ENCODE measurements at places on chromosomes 2 and 18. TPM values are rescaled to one million over a fixed set of nuclear protein-coding genes. Genes with fewer than 3 reads are reported as not detected.

DNA sequence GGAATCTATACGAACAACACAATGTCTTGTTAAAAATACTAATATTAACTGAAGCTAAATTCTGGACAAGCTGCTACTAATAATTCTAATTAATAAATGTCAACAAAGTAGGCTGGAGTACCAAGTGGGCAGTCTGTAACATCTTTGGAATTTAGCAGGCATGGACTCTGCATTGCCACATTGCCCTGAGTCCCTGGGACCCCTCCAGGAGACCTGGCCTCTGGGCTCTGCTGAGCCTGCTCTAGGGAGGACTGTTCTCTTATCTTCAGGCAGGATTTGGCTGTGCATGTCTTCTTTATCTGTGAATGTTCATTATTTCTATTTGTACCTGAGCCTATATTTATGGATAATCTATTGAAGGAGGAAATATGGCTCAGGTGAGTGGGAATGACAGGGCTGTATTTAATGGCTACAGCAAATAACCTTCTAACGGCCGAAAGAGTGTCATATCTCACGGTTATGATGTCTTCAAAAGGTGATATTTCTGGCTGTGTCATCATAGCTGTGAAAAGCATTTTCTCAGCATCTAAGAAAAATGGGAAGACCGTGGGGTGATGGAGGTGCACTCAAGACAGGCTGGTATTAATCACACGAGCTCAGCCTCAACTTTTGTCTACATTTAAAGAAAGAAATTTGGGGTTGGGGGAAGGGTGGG, 28.6 kb upstream of the SETBP1 start:
- H3K4me3 ChIP-seq, result no peak overlapping the region
- no peak overlapping the region for H3K27ac ChIP-seq

DNA sequence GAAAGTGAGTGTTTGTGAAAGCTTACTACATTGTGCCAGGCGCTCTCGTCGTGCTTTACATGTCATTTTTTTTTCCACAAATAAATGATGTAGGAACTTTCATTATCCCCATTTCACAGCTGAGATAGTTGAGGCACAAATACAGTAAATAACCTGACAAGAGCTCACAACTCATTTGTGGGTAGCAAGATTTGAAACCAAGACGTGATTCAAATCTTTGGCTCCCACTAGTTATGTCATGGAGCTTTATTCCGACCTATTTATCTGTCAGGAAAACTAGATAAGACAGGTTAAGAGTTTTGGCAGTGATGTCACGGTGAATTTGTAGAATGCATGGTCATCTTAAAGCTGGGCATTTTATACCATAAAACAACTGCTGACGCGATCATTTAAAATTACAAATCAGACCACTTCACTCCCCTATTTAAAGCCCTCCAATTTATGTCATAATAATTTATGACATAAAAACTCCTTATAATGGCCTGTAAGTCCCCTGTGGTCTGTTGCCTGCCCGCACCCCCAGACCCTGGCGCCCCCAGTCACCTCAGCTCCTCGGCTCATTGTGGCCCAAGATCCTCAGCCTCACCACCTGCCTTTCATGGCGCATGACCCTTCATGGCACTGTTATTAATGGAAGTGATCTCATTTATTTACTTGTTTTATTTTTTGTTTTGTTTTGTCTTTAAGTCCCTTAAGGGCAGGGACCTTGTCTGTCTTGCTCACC, 678 bp upstream of the ZNF24 start:
- peak overlapping the region; percentile 100 for H3K27ac ChIP-seq
- DNase-seq, result no peak
- H3K36me3 ChIP-seq, result peaks cover 19% of the 10 kb centered on the region
- peaks cover 52% of the 10 kb centered on the region for H3K4me1 ChIP-seq

DNA sequence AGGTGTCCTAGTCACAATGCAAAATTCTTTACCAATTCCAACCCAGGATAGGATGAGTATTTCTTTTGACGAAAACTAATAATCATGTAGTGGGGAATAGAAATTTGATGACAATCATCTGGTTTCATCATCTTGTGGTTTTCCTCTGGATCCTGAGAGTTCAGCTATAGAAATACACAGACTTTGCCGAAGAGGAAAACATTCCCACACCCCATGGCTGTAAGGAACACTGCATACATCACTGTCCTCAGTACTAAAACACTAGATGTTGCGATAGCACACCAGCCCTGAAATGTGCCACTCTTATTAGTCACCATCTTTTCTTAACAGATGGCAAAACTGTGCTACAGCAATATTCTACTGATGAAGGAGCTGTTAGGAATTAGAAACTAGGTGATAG, 29.4 kb downstream of the CERKL start:
- H3K4me1 ChIP-seq, result no peaks in the 10 kb centered on the region
- H3K4me3 ChIP-seq, result no peak overlapping the region
- no peaks in the 10 kb centered on the region for H3K36me3 ChIP-seq
- no peak for DNase-seq
- H3K27ac ChIP-seq, result no peak overlapping the region

DNA sequence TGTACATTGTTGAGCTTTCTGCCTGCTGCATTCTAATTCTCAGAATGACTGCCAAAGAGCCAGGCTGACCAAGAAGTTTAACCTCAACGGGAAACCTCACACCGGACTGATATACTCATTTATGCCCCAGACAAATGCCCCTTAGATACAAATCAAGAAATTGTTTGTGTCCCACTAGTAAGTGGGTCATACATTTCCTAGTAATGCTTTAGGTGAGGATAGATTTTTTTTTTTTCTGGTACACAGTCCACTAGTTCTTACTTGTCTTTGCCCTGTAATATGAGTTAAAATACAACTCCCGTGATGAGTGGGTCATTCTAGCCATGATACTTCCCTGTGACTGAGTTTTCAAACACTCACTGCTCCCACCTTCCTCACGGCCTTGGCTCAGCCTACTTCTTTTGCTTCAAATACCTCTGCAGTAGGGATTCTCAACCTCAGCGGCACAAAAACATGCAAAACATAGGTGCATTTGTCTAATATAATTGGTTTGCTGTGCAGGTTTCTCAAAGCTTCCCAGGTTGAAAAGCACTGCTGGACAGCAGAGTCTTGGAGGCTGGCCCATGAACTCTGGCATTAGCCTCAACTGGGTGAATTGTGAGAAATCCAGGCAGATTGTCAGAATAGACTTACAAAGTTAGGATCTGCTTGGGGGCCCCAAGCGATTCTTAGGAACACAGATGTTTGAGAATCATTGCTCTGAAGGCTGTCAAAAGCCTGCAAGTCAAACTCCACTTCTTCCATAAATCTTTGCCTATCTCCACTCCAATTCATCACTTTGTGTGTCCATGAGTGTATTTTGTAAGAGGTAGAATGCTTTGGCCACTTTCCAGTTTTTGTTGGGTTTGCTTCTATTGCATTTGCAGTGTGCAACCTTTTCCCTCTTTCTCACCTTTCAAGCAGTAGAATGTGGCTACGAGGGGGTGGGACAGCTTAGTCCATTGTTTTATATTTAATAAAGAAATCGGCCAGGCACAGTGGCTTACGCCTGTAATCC, 35.5 kb downstream of the TGIF1 start:
- no peaks in the 10 kb centered on the region for H3K27me3 ChIP-seq
- no peak overlapping the region for H3K27ac ChIP-seq
- no peak for DNase-seq
- no peak overlapping the region for H3K4me3 ChIP-seq
- H3K4me1 ChIP-seq, result no peaks in the 10 kb centered on the region

DNA sequence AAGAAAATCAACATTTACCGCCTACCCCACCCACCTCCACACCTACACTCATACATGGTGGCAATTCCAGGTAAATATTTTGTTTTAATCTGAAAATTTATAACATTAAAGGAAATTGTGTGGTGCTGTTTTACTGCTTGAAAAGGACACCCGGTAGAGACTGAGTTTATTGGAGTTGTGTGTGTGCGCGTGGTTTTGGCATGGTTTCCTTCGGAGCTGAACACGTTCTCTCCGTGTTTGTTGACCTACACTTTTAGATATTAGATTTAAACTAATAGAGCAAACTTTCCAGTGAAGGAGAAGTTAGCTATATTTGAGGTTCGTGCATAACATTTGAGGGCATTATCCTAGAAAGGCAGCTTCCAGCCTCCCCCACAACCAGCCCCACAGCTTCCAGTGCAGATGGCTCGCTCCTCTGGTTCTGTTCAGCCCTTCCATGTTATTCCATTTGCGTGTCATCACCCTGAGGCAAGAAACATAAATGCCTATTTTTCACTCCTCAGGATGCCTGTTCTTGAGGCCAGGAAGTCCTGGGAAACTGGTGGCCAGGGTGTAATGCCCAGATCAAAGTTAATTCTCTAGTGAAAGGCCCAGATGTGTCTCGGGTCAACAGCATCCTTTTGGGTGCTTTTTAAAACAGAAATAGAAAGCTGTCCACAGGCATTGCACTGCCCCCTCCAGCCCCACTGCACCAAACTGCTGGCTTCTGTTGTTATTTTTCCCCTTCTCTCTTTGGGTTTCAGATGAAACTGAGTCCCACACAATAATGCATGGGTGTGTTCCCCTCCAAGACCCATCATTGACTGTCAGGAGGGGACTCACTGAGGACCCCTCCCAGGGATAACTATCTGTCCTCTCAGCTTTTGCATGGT, 190.2 kb downstream of the SETBP1 start:
- no peak for DNase-seq
- no peaks in the 10 kb centered on the region for H3K27me3 ChIP-seq
- H3K36me3 ChIP-seq, result no peaks in the 10 kb centered on the region
- H3K27ac ChIP-seq, result no peak overlapping the region
- no peaks in the 10 kb centered on the region for H3K4me1 ChIP-seq
- H3K4me3 ChIP-seq, result no peak overlapping the region

DNA sequence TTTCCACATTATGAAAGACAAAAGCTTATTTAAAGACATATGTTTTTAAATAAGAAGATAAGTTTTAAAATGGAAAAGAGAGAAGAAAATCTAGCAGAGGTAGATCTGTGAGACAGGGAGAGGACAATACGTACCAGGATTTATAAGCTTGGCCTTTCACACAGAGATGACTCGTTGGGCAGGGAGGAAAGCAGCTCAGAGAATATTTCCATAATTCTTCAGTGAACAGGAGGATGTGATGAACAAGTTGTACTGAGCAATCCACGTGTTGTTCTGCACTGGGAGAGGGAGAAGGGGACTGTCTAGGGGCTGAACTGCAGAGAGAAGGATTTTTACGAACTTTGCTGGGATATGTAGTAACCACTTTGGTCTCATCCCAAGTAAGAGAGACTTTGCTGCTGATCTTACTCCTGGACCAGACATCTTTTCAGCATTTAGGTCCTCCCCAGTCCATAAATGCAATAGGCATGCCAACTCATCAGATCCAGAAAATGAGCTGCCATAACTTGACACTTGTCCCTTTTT, 162.5 kb upstream of the SETBP1 start:
- H3K27ac ChIP-seq, result no peak overlapping the region
- H3K4me3 ChIP-seq, result no peak overlapping the region
- no peaks in the 10 kb centered on the region for H3K36me3 ChIP-seq
- H3K4me1 ChIP-seq, result no peaks in the 10 kb centered on the region
- no peak for DNase-seq

- H3K4me3 ChIP-seq, result peak overlapping the region; percentile 63
- H3K27ac ChIP-seq, result peak overlapping the region; percentile 90
- H3K36me3 ChIP-seq, result no peaks in the 10 kb centered on the region
- H3K4me1 ChIP-seq, result peaks cover 28% of the 10 kb centered on the region
- H3K27me3 ChIP-seq, result no peaks in the 10 kb centered on the region
Measured at GRCh38 chr2:174012347-174013314, 47.5 kb upstream of the SP3 start.

DNA sequence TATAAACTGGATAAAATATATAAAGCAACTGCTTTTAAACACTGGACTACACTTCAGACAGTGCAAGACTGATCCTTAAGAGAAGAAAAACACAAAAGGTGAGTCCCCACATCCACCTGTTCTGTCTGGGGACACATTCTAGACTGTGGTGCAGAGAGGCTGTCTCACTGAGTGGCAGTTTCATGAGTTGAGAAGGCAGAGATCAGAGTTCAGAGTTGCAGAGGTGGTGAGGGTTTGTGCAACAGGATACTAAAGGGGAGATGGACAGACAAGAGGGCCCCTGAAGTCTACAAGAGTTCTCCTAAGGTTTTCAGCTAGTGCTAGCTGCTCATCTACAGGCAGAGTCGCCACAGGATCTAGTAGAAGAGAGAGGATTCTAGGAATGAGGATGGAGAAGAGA, 68.0 kb downstream of the METTL8 start:
- no peak for DNase-seq
- no peaks in the 10 kb centered on the region for H3K4me1 ChIP-seq

DNA sequence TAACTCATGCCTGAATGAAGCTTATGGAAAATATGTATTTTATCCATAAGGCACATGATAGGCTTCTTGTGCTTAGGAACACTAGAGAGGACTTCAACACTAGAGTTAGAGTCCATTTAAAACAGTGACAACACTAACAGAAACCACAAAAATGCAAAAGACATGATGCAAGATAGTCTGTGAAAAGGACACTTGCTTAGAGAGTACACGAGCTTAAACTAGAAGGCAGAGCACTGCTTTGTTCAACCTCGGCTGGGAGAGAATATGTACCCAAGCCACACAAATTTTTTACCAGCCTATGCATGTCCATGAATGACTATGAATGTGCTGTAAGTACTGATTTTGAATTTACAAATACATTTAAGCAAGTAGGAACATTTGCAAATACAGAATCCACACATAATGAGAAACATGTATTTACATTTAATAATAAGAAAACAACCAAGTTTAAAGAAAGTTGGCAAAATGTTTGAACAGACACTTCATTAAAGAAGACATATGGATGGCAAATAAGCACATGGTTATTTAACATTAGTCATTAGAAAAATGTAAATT, 130.6 kb downstream of the SPOPL start:
- DNase-seq, result no peak
- no peak overlapping the region for H3K27ac ChIP-seq
- H3K4me1 ChIP-seq, result no peaks in the 10 kb centered on the region
- H3K27me3 ChIP-seq, result no peaks in the 10 kb centered on the region

DNA sequence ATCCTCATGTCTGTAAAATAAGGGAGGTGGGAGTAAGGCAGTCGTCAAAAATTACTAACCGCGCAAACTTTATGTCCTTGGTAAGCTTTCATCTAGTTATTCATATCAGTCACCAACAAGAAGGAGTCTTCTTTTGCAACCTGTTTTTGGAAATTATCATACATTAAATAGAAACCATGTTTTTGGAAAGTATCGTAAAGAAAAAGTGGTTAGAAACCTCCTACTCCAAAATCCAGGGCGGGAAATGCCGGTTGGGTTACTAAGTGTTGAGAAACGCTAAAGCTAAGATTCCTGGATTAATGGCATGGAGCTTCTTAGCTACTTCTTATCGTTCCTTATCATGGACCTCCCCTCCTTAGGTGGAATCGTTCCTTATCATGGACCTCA, 778 bp downstream of the BBS5 start:
- H3K4me1 ChIP-seq, result peaks cover 8% of the 10 kb centered on the region
- peak overlapping the region; percentile 72 for H3K27ac ChIP-seq
- DNase-seq, result no peak
- peak overlapping the region; percentile 76 for H3K4me3 ChIP-seq

GRCh38 chr18:77376043-77376732, 126.5 kb downstream of the GALR1 start:
- no peaks in the 10 kb centered on the region for H3K36me3 ChIP-seq
- H3K27me3 ChIP-seq, result no peaks in the 10 kb centered on the region
- no peaks in the 10 kb centered on the region for H3K4me1 ChIP-seq
- no peak overlapping the region for H3K4me3 ChIP-seq

The TXNDC2 gene
- 0.12 TPM for total RNA-seq

The DNAJC5G gene
- total RNA-seq, result not detected

The SCYGR4 gene
- not detected for total RNA-seq

The SRD5A2 gene
- 1.2 TPM for total RNA-seq

Data from lower lobe of right lung (tissue), 2 donors.